ENCODE measurements at places on chromosomes 11 and 22.

GRCh38 chr11:75719340-75720239, 2.0 kb downstream of the MOGAT2 start:
- DNase-seq: no peak

- no peak for DNase-seq
Measured at GRCh38 chr11:124307093-124307492, 6.7 kb downstream of the OR8D1 start.

DNA sequence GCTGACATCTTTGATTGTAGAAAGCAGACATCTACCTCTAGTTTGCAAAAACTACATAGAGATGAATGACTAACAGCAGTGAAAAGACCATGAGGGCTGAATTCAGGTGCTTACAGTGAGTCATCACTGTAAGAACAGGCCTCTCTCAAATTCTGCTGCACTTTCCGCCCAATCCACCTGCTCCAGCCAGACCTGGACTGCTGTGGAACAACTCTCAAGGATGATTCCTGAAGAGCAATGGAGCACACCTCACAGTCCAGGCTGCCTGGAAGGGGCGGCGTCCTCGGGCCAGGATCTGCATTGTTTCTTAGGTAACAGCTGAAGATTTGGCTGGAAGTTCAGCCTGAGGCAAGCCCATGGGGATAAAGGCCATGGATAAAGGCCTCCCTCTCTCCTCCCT, 15.1 kb downstream of the APOL2 start:
- no peak for DNase-seq

GRCh38 chr22:48718818-48719500, 1108.7 kb downstream of the BRD1 start:
- DNase-seq: no peak

GRCh38 chr11:4865855-4866254, 15.8 kb upstream of the OR51T1 start:
- peak; percentile 18 for DNase-seq

GRCh38 chr22:47178339-47178738, 415.9 kb downstream of the TBC1D22A start:
- DNase-seq: no peak

DNA sequence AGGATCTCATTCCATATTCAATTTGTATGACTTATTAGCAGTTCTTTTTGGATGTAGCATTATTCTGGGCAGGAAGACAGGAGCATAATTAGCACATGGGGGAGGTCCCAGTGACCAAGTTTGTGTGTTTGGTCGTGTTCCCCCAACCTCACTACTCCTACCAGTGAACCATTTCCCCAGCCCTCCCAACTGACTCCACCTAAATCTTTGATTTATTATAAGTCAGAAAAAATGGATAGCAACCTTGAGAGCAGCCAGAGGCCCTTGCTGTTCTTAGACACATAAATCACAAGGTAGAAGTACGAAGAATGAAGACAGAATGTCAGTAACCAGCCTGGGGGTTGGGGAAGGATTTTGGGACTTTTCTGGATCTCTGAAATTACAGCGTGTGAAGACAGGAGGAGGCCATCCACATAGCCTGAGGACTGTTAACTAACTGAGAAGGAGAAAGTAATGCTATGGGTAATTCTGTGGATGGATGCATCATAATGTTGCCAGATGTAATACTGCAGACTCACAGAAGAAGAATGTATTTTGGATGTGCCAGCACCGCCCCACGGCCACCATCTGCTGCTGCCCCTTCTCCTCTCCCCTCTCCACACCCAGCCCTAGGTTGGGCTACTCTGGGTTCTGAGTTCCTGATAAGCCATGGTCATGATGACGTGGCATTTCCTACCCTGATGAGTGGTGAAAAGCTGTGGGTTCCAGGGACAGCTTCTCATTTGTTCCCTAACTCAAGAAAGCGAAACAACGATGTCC, 124.3 kb upstream of the TTC12 start:
- DNase-seq: peak; percentile 97

- DNase-seq: no peak
Measured at GRCh38 chr22:23400286-23400981, 179.7 kb downstream of the IGLL1 start.

- DNase-seq: no peak
Measured at GRCh38 chr11:71987521-71987920, 11.2 kb upstream of the IL18BP start.

GRCh38 chr22:35821654-35822053, 104.0 kb downstream of the APOL5 start:
- DNase-seq: no peak

DNA sequence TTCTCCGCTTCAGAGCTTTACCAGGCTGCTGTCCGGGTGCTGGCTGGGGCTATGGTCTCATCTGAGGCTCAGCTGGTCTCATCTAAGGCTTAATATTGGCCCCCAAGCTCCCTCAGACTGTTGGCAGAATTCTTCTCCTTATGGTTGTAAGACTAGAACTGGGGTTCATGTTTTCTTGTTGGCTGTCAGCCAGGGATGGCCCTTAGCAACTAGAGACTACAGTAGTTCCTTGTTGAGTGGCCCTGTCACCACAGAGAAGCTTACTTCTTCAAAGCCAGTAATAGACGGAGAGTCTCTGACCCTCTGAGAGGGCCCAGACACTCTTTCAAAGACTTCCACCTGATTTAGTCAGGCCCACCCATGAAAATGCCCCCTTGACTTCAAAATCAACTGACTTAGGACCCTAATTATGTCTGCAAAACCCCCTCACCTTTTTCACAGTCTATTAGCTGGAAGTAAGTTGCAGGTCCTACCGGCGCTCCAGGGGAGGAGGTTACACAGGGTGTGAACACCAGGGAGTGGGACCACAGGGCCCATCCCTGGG, 24.2 kb upstream of the TREH start:
- DNase-seq: no peak

GRCh38 chr22:48171271-48171691, 1408.8 kb downstream of the TBC1D22A start:
- no peak for DNase-seq

- DNase-seq: peak; percentile 69
Measured at GRCh38 chr11:74611369-74611861, 19.0 kb downstream of the POLD3 start.

DNA sequence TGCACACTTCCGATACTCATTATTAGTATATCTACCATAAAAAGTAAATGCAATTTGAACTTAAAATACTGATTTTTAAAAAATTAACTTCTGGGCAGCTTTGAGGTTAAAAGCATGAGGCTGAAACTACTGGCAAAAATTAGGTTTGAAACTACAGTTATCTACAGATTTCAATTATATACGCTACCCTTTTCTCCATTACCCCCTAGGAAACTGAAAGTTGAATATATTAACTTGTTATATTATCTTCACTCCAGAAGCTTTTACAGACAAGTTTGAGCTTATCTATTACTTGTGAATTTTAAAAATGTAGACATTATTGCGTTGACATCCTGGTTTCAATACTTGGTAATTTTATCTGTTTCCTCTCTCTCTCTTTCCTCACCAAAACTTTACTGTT, 96.7 kb upstream of the DDI1 start:
- no peak for DNase-seq
